A549 (cell line): ENCODE measurements at places on chromosomes 1 and 21.
A peak's percentile ranks its signal among the peaks of the same experiment; 100 is the strongest.

DNA sequence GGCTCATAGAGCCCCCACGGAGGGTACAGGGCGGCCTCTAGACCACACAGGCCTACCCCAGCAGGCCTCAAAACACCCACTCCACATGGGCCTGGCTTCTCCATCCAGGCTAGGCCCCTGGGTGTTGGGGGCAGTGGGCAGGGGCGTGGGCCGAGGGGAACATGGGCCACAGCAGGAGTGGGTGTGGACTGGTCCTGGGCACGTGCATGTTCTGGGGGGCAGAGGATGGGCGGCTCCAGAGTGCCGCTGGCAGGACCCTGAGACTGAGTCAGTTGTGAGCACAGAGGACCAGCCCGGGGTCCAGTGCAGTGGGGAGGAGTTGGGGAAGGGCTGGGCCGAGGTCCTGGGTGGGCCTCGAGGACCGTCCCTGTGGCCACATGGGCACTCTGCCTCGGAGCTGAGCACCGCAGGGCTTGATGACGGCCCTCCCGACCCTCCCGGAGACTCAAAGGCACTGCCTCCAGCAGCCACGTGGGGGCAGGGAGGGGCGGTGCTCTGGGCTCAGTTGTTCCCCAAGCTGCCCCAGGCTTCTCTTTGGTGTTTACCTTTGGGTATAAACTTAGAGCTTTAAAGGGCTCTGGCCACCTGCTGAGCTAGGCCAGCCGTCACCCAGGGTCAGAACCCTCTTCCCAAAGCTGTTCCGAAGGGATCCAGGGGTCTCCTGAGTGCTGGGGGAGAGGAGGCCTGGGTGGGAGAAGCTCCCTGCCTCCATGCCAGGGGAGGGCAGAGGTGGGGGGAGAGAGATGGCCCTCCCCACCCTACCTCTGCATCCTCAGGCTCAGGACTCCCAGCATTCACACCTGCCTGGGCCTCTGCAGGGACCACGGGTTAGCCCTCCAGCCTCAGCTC, 79.9 kb downstream of the MORN1 start:
- peak; percentile 62 for DNase-seq

DNA sequence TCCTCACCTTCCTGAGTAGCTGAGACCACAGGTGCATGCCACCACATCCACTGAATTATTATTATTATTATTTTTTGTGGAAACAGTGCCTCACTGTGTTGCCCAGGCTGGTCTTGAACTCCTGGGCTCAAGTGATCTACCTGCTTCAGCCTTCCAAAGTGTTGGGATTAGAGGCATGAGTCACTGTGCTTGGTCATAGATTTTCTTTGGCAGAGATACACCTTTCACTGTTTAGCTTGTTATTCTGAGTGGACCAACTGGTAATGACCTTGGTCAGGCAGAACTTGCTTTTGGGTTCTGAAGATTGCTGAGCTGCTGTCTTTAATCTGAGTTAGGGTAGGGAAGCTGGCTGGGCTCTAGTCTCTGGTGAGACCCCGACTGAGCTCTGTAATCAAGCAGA, 66.8 kb downstream of the DNAH14 start:
- DNase-seq = no peak

DNA sequence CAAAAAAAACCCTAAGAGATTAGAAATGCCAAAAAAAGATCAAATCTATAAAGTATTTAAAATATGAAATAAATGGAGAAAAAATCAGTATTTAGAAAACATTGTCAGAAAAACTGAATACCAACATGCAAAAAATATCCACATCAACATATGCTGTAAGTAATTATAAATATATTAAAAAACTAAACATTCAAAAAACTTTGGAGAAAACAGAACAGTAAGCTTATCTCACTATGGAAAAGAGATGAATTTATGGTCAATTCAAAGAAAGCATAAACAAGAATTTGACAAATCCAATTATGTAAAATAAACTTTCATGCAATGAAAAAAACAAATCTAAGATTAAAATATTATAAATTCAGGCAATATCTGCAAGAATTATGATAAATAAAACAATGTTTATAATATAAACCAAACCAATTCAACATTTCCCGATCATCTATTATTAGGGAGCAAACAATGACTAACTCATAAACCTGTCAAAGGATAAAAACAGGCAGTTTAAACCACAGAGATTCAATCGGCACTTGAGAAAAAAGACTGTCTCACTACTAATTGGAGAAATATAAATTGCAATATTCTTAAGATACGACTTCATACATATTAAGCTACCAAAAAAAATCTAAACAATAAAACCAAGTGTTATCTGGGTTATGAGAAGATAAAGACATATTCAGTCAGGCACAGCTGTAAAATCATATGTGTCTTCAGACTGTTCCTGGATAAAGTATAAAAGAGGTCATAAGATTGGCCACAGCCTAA, 21.8 kb downstream of the EYA3 start:
- no peak for DNase-seq

DNA sequence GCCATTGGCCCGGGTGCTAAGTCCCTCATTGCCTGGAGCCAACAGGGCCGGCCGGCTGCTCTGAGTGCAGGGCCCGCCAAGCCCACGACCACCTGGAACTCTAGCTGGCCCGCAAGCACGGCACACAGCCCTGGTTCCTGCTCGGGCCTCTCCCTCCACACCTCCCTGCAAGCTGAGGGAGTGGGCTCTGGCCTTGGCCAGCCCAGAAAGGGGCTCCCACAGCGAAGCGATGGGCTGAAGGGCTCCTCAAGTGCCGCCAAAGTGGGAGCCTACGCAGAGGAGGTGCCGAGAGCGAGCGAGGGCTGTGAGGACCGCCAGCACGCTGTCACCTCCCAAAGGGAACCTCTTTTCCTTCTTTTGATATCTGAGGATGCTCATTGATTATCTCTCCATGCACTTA, 283.4 kb downstream of the PRDM2 start:
- no peak for DNase-seq

GRCh38 chr1:1114431-1114830, 1.5 kb downstream of the C1orf159 start:
- DNase-seq = no peak

- DNase-seq = peak; percentile 59
Measured at GRCh38 chr1:197614916-197615692, 160.2 kb downstream of the DENND1B start.

- peak; percentile 58 for DNase-seq
Measured at GRCh38 chr1:107965110-107965991, at the start of gene VAV3. VAV3 (minus strand) TSS chr1:107965180; CDS start chr1:107964869, 311 bp downstream.

- DNase-seq = no peak
Measured at GRCh38 chr1:243316366-243316989, 60.6 kb downstream of the SDCCAG8 start.

DNA sequence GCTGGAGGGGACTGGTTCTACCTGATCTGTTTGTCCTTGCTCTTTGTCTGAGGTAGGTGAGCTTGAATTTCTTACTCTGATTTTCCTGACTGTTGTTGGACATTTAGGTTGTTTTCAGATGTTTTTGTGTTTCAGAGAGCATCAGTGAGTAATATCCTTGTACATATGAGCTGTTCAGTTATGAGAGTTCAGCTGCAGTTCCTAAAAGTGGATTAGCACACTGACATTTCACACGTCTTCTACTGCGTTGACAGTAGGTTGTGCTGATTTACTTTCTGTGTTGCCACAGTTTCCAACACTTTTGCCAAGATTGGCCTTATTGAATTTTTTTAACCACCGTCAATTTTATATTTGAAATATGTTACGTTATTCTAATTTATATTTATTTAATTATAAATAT, 27.7 kb downstream of the CXADR start:
- no peak for DNase-seq

DNA sequence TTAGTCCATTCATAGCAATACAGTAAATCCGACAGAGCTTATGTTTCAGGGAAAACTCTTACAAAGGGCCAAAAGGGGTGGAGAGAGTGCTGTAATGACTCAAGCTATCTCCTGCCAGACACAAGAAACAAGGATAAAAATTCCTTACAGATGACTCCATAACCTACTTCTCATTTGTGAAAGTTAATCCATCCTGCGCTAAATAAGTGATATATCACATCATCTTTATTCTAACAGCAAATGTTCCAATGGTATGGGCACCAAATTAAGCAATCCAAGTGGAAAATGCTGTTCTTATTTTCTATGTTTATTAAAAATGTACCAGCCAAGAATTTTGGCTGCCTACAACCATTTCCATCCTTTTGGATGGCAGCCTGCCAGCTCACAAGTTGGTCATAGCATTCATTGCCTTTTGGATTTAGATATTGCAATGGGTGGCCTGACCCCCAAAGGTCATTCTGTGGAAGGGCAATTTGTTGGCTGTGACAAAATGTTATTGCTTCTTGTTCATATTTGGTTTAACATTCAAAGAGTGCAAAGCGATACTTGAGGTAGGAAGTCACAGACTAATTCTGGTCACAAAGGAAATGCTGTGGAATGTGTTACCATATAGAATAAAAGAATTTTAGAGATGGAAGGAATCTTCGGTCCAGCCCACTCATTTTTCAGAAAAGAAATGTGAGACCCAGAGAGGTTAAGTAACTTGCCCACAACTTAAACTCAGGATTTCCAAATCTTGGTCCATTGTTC, 2.8 kb upstream of the ENAH start:
- peak; percentile 70 for DNase-seq

DNA sequence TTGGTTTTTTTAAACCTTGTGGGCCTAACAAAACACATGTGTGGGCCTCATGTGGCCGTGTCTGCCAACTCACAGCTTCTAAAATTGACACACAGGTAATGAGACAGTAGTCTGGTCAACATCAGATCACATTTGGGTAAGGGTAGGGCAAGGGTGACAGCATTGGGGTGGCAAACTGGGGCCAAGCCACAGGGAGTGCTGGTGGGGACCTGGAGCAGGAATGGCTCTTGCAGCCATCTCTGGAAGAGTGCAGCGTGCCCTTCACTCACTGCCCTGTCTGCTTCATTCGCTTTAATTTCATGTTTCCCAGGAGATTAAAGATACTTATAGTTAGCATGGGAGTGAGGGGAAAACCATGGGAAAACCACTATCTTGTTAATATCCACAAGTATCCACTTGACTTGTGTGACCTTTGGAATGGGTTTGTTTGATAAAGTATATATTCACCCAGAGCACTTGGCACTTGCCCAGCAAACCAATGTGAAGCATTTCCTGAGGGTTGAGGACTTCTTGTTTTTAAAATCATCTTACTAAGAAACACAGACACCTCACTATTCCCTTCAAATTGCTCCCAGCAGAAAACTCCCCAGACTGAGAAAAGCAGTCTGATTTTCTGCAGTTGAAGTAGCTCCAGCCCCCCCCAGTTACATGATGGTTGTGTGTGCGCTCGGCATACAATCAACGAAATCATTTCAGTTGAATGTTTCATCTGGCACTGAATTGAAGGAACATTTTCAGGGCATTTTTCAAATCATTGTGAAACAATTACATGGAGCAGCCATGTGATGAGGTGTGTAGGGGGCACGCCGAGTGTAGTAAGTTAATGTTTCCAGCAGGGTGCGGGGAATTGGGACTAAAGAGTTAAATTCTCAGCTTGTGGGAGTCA, 175.7 kb downstream of the VPS13D start:
- DNase-seq = no peak

DNA sequence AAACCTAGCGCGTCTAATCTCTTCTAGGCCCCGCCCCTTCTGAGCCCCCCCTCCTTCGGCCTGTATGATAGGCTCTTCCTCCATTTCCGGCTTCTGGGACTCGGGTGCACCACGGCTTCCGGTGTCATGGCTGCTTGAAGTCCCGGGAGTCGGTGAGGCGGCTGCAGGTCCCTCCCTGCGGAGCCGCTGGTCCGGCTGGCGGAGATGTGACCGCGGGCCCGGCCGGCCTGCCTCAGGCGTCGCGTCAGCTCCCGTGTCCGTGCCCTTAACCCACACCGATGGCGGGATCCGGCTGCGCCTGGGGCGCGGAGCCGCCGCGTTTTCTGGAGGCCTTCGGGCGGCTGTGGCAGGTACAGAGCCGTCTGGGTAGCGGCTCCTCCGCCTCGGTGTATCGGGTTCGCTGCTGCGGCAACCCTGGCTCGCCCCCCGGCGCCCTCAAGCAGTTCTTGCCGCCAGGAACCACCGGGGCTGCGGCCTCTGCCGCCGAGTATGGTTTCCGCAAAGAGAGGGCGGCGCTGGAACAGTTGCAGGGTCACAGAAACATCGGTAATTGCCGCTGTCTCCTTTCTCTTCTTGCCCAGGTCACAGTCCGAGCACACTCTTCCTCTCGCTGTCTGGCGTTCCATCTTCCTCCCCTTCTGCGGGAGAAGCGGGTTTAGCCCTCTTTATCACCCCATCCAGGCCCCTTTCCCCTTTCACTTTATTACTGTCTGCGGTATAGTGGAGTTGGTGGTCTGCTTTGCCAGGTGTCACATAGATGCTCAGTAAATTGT, at the start of gene UHMK1:
TSS of gene UHMK1 (plus strand) at position 96 of the 773 bp plus-strand sequence. CDS start at position 279, 183 bp downstream.
- peak; percentile 93 for DNase-seq

GRCh38 chr21:45470773-45471524, 66.0 kb downstream of the COL18A1 start:
- DNase-seq = no peak

DNA sequence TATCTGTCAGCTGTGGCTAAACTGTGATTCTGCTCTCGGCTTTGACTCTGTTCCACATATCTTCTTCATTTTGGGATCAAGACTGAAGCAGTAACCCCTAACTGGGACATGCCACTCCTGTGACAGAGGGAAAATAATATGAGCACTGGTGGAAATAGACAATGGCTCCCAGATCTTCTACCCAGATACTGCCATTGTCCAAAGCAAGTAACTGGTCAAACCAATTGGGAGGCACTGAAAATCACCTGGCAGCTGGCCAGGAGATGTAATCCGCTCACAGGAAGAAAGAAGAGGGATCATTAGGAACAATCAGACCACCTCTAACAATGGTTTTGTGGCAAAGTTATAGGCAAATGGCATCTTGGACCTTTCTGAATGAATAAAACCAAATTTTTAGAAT, 10.7 kb downstream of the SNX7 start:
- DNase-seq = no peak

DNA sequence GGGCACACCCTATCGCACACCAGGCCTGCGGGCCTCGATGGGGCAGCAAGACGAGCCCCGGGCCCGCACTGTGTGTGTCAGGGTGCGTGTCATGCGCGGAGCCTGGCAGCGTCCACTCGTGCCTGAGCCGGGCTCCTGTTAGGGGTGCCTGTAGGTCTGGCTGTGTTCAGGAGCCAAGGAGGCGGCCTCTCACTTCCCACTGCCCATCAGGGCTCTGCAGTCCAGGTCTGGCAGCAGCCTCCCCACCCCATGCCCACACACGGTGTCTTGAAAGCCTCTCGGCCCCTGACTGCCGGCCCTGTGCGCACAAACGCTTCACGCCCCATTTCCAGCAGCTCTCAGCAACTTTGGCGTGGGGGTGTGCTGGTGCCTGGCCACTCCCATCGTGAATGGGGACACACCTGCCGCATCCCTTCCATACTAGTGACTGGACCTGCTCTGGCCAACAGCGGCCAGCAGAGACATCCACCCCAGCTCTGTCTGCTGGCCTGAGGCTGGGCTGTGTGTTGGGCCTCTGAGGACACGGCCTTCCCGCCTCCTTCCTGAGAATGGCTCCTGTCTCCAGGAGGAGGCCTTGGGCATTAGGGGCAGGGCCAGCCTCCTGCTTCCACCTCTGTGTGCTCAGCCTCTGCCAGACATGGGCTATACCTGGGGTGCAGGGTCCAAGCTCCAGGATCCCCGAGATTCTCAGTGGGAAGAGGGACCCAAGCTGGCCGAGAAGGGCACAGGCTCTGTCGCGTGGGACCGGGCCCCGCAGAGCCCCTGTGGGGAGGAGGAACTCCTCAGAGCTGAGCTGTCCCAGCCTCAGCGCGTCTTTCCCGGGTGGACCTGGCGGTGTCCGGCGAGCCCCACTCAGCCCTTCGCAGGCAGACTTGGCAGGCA, 41.8 kb upstream of the ACTRT2 start:
- DNase-seq = no peak

GRCh38 chr1:33181921-33182341, at the start of gene TRIM62:
TRIM62 (minus strand) TSS chr1:33182043; CDS start chr1:33181432, 611 bp downstream.
- DNase-seq = peak; percentile 74

GRCh38 chr1:91572044-91572443, 71.4 kb downstream of the CDC7 start:
- DNase-seq = no peak
